ENCODE measurements at places on chromosomes 4 and X.

DNA sequence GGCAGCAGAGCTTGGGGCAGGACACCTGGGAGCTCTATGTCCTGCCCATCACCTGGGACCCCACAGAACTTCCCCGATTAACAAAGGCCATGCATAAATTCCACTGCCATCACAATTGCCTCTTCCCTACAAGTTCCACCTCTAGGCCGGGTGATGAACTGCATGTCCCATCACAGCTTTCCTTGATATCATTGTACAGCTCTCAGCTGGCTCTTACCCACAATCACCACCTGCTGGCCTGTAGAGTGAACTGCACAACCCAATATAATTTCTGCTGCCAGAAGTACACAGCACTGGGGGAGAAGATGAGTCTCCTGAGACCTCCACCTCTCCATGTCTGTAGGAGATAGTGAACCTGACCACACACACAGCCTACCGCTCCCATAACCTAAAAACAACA, 285.0 kb upstream of the AADAT start:
- no peak for DNase-seq

DNA sequence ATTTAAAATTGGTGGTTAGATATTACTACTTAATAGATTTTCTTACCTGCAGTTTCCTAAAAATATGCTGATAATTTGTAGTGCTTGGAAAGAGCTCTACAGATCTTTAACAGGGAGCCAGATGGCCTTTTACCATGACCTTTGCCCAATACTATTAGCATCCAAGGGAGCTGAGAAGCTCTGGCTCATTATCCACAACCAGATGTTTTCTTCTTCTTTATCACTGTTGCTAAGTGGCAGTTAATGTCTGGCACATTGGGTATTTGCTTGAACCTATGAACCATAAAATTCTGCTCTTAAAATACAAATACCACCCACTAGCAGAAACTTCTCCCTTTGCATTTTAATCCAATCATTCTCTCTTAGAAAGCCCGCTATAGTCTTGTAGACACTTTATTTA, 1480.3 kb downstream of the C4orf33 start:
- DNase-seq = no peak

- DNase-seq = no peak
These were observed 5.0 kb downstream of the F8A1 start for GRCh38 chrX:154890990-154891639.

DNA sequence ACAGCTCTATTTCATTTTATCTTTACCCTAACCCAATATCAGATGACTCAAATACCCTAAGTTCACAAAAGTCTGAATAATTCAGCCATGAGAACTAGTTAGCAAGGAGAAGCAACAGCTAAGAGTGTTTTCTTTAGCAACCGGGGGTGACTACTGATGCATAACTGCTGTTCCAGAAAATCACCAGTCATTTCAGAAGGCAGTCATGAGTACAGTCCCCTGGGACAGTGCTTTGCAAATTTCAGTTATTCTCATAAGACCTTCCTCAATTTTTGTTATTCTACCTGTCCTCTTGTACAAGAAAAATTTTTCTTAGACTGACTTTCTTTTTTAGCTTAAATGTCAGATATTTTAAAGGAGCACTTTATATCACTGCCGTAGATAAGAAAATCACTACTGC, 16.4 kb downstream of the BANK1 start:
- no peak for DNase-seq
